Vagina (tissue), 2 donors: ENCODE measurements at places on chromosomes 2 and 18. TPM values are rescaled to one million over a fixed set of nuclear protein-coding genes. Genes with fewer than 3 reads are reported as not detected.

Gene CDCA7
- 9.1 TPM for total RNA-seq

Gene RANBP2
- 43.5 TPM for total RNA-seq

Gene ASPRV1
- 0.49 TPM for total RNA-seq

- no peak for DNase-seq
- no peak overlapping the region for H3K4me3 ChIP-seq
- H3K4me1 ChIP-seq, result no peaks in the 10 kb centered on the region
- no peaks in the 10 kb centered on the region for H3K27me3 ChIP-seq
These were observed 128.7 kb downstream of the TXNL1 start for GRCh38 chr18:56509656-56510055.

- H3K27ac ChIP-seq, result no peak overlapping the region
- no peaks in the 10 kb centered on the region for H3K36me3 ChIP-seq
- H3K27me3 ChIP-seq, result no peaks in the 10 kb centered on the region
- DNase-seq, result no peak
- no peak overlapping the region for H3K4me3 ChIP-seq
These were observed 25.6 kb upstream of the TOGARAM2 start for GRCh38 chr2:28955467-28955866.

GRCh38 chr18:5840547-5840946 lies 54.8 kb downstream of the TMEM200C start:
- no peak overlapping the region for H3K4me3 ChIP-seq
- DNase-seq, result no peak
- no peaks in the 10 kb centered on the region for H3K36me3 ChIP-seq
- no peaks in the 10 kb centered on the region for H3K4me1 ChIP-seq
- H3K27me3 ChIP-seq, result no peaks in the 10 kb centered on the region

GRCh38 chr2:119746836-119747686 lies 12.7 kb upstream of the PTPN4 start:
- H3K4me3 ChIP-seq, result no peak overlapping the region
- H3K27me3 ChIP-seq, result no peaks in the 10 kb centered on the region
- H3K4me1 ChIP-seq, result peaks cover 7% of the 10 kb centered on the region

- H3K4me3 ChIP-seq, result no peak overlapping the region
- H3K36me3 ChIP-seq, result no peaks in the 10 kb centered on the region
- no peak overlapping the region for H3K27ac ChIP-seq
- no peak for DNase-seq
- H3K27me3 ChIP-seq, result no peaks in the 10 kb centered on the region
These were observed 710.4 kb downstream of the SLC4A3 start for GRCh38 chr2:220337611-220338440.

DNA sequence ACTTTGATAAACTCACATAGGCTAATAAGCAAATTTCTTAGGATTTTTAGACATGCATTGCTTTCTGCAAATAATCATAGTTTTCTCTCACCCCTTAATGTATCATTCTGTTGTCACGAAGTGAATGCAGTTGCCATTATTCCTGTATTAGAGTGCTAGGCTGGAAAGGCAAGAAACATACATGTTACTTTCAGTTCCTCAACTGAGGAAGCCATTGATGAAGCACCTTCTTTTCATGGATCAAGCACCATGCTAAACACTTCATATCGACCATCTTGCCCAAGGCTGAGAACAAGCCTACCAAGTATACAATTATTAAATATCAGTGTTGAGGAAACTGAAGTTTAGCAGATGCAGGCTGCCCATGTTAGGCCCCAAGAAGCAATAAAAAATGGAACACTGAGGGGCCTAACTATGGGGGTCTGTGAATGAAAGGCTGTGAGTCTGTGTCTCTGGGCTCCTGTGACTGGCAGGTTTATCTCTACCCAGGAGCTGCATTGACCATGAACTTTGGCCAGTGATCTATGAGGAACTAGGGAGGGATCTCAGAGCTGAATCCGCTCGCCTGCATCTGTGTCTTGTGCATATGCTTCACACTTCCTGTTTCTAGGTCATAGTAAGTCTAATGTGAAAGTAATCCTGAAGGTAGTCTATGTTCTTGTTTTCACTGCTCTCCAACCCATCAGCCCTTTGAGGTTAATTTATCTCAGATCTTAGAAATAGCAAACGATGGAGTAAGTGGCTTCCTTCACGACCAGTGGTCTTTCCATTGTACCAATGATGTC lies 16.0 kb upstream of the TSPYL6 start:
- no peaks in the 10 kb centered on the region for H3K27me3 ChIP-seq
- H3K4me3 ChIP-seq, result no peak overlapping the region
- H3K4me1 ChIP-seq, result no peaks in the 10 kb centered on the region
- DNase-seq, result no peak
- no peak overlapping the region for H3K27ac ChIP-seq

DNA sequence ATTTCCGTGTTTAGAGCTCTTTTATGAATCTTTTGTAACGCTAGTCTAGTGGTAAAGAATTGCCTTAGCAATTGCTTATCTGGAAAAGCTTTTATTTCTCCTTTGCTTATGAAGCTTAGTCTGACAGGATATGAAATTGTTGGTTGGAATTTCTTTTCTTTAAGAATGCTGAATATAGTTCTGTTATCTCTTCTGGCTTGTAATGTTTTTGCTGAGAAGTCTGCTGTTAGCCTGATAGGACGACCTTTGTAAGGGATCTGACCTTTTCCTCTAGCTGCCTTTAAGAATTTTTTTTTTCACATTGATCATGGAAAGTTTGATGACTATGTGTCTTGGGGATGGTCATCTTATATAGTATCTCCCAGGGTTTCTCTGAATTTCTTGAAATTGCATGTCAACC lies 101.1 kb downstream of the TRABD2A start:
- H3K27me3 ChIP-seq, result no peaks in the 10 kb centered on the region
- no peaks in the 10 kb centered on the region for H3K36me3 ChIP-seq
- DNase-seq, result no peak
- no peaks in the 10 kb centered on the region for H3K4me1 ChIP-seq
- H3K4me3 ChIP-seq, result no peak overlapping the region

GRCh38 chr2:238952261-238952919 lies 104.5 kb downstream of the TWIST2 start:
- peak overlapping the region; percentile 44 for H3K27ac ChIP-seq
- H3K27me3 ChIP-seq, result no peaks in the 10 kb centered on the region
- H3K4me3 ChIP-seq, result no peak overlapping the region
- no peaks in the 10 kb centered on the region for H3K36me3 ChIP-seq
- no peak for DNase-seq

DNA sequence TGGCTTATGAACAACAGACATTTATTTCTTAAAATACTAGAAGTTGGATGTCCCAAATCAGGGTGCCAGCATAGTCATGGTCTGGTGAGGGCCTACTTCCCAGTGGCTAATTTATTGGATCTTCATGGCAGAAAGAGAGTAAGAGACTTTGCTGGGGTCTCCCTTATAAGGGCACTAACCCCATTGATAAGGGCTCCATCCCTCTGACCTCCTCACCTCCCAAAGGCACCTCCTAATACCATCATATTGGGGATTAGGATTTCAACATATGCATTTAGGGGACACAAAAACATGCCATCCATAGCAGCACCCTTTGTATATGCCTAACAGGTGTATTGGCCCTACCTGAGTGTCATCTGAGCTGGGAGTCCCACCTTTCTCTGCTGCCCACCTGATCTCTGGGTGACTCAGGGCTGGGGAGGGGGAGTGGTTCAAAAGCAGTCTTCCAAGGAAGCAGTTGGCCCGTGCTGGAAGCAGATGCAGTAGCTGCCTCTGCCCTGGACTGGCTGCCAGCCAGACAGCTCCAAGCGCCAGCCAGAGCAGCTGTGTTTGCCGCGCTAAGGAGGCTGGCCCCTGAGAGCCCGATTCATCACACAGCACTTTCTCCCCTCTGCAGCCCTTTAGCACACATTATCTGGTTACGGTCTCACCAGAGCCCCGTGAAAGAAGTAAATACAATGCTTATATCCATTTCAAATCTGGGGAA lies 84.6 kb downstream of the SMAD7 start:
- no peaks in the 10 kb centered on the region for H3K4me1 ChIP-seq
- no peak overlapping the region for H3K27ac ChIP-seq
- H3K27me3 ChIP-seq, result no peaks in the 10 kb centered on the region
- DNase-seq, result no peak

- H3K36me3 ChIP-seq, result no peaks in the 10 kb centered on the region
- no peak overlapping the region for H3K27ac ChIP-seq
- no peak overlapping the region for H3K4me3 ChIP-seq
- no peak for DNase-seq
- H3K27me3 ChIP-seq, result no peaks in the 10 kb centered on the region
- no peaks in the 10 kb centered on the region for H3K4me1 ChIP-seq
These were observed 143.9 kb downstream of the L3MBTL4 start for GRCh38 chr18:6270771-6271216.

DNA sequence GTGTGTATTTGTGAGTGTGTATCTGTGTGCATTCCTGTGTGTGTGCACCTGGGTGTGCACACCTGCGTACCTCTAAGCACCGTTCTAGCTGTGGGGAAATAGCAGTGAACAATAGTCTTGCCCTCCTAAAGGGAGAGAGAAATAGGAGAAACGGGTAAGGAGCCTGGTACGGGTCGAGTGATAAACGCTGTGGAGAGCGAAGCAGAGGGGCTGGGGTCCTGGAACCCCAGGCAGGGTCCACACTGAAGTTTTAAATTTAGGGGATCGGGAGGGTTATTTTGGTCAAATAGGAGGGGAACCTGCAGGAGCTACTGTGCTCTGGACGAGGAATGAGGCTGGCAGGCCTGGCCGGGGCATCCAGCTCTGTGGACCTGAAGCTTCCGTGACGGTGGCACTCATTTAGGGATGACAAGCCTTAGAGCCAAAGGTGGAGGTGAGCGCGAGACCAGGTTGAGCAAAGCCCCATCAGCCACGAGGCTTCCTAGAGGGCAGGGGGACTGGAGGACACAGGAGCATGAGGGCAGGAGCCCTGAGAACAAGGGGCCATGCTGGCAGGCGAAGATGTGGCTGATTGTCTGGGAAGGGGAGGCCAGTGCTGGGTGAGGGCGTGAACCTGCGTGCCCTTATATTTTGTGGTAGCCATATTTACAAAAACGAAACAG lies 188.0 kb downstream of the RTP5 start:
- no peaks in the 10 kb centered on the region for H3K36me3 ChIP-seq
- H3K27ac ChIP-seq, result no peak overlapping the region
- no peak for DNase-seq
- no peaks in the 10 kb centered on the region for H3K4me1 ChIP-seq

DNA sequence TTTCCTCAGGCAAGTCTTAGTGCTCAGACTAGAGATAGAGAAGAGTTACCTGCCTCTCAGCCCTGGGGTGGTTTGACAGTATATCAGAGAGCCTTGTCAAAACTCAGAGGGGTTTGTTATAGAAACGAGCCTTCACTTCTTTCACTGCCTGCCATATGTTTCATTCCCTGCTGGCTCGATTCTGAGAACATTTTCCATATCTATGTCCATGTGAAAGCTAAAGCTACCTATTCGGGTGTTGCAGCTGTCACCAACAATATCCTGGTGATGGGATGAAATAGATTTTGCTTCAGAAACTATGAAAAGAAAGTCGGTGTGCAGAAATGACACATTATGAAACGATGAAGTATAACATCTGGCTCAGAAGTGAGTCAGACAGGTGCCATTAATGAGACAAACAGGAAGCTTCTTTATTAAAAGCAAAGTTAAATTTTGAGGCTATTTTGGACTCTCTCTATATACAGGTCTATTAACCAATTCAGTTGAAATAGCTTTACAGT lies 56.1 kb upstream of the TANK start:
- H3K4me3 ChIP-seq, result no peak overlapping the region
- H3K36me3 ChIP-seq, result no peaks in the 10 kb centered on the region
- H3K27me3 ChIP-seq, result no peaks in the 10 kb centered on the region
- no peaks in the 10 kb centered on the region for H3K4me1 ChIP-seq
- H3K27ac ChIP-seq, result no peak overlapping the region

DNA sequence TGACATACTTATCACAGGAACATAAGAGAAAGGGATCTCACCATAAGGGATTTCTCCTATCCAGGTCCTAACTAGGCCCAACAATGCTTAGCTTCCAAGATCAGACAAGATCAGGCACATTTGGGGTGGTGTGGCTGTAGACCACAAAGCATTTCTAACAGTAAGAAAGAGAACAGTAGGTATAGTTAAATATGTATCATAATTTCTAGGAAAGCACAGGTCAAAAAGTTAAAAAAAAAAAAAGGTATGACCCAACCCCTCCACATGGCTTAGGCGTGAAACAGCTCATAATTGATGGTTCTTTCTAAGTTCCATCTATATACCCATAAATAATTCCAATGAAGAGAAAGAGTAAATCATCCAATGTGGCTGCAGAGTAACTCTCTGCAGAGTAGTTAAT lies 6.9 kb downstream of the PRKD3 start:
- H3K27ac ChIP-seq, result no peak overlapping the region
- no peak for DNase-seq
- no peaks in the 10 kb centered on the region for H3K36me3 ChIP-seq
- no peak overlapping the region for H3K4me3 ChIP-seq
- H3K27me3 ChIP-seq, result no peaks in the 10 kb centered on the region

DNA sequence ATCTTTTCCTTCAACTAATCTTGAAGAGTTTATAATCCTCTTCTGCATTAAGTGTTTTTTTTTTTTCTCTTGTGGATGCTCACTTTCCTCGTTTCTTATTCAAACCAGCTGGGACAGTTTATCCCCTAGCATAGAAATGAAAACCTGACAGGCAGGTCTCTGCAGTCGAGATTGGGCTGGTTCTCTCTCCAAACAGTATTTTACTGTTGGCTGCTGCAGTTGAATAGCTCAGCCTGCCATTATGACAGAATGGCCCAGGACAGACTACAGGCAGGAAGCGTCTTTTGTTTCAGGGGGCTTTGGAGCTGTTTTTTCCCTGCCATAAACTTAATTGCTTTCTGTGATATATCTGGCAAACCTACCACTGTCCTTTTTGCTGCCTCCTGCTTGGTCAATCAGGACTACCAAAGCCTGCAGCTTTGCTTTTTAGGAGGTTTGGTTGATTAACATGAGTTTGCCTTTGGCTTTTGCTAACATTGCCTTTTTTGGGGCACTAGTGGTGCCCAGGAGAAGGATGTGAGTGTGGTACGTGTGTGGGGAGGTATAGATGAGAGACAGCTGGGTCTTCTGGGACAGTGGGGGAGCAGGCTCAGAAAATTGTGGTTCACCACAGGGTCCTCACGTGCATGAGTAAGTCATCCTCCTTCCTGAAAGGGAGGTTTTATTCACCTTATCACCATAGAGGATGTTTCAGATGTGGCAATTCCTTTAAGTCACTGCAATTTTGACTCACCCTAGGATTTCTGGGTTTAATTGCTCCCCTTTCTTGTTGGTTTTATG lies 128.7 kb downstream of the LYPD6B start:
- no peak overlapping the region for H3K4me3 ChIP-seq
- H3K36me3 ChIP-seq, result no peaks in the 10 kb centered on the region
- DNase-seq, result no peak
- no peaks in the 10 kb centered on the region for H3K27me3 ChIP-seq

DNA sequence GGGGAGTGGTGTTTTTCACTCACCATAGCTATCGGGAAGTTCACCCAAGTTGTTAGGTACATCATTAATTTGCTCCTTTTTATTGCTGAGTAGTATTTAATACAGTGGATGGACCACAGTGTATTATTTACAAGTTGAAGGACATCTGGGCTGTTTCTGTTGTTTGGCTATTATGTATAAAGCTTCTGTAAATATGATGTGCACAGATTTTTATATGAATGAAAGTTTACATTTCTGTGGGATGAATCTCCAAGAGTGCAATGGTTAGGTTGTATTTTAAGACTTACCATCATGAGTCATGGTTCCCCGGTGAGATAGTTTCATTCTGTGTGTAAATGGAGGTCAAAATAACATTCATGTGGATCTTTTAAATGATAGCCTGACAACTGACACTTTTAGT lies 337.4 kb downstream of the PTPRM start:
- H3K27me3 ChIP-seq, result no peaks in the 10 kb centered on the region
- DNase-seq, result no peak
- H3K27ac ChIP-seq, result no peak overlapping the region
